ENCODE measurements at places on chromosomes 1 and 21.

DNA sequence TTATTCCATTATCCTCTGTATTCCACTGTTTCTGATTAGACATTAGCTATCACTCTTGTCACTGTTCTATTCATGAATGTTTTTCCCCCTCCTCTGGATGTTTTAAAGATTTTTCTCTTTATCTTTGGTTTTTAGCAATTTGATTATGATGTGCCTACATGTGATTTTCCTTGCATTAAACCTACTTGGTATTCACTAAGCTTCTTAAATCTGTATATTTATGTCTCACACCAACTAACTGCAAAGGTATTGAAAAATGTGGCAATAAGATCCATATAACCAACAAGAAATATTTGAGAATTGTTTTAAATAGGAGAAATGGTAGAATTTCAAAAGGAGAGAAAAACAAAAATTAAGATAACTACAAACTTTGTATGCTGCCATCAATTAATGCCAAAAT is 25.2 kb downstream of the FAF1 start:
- DNase-seq = no peak

- no peak for DNase-seq
These were observed 661 bp downstream of the GBP4 start for GRCh38 chr1:89198081-89198480.

GRCh38 chr1:173478094-173478674 is 1.0 kb downstream of the PRDX6 start:
- DNase-seq = no peak

- DNase-seq = no peak
These were observed 617.1 kb upstream of the PTBP2 start for GRCh38 chr1:96104506-96104905.

Measured in cortex of kidney (tissue), 1 donor.